ENCODE measurements at places on chromosomes 3 and 15.

DNA sequence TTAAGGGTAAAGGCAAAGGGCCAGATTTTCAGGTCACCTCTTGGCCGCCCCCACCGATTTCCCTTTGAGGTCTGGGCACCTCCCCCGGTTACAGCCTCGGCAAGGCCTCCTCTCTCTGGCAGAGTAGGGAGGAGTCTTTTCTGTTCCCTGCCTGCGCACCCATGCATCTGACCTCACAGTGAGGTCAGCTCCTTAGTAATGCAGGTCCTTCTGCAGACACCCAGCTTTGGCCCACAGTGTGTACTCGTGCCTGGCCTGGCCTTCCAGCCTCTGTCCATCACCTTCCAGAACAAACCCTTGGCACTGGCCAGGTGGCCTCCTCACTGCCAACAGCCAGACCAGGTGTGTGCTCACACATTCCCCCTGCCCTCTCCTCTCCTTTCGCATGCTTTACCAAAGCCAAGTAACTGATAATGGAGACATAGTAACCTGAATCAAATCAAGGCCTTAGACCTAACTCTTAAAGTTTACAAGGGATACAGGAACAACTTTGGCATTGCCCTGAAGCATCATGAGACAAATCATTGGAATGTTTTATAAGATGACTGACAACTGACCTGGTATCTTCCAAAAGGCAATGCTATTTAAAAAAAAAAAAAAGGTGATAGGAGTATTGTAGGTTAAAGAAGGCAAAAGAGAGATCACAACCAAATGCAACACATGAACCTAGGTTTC, 61.3 kb downstream of the CORO2B start:
- no peak for DNase-seq

GRCh38 chr3:99191186-99191585, 289.7 kb upstream of the DCBLD2 start:
- DNase-seq, result no peak

- DNase-seq, result no peak
Observed at GRCh38 chr3:187858041-187858440, 112.8 kb upstream of the BCL6 start.

- DNase-seq, result no peak
Observed at GRCh38 chr15:98937413-98938104, 70.0 kb downstream of the PGPEP1L start.

- DNase-seq, result no peak
Observed at GRCh38 chr3:69718866-69719586, 20.2 kb upstream of the MITF start.

DNA sequence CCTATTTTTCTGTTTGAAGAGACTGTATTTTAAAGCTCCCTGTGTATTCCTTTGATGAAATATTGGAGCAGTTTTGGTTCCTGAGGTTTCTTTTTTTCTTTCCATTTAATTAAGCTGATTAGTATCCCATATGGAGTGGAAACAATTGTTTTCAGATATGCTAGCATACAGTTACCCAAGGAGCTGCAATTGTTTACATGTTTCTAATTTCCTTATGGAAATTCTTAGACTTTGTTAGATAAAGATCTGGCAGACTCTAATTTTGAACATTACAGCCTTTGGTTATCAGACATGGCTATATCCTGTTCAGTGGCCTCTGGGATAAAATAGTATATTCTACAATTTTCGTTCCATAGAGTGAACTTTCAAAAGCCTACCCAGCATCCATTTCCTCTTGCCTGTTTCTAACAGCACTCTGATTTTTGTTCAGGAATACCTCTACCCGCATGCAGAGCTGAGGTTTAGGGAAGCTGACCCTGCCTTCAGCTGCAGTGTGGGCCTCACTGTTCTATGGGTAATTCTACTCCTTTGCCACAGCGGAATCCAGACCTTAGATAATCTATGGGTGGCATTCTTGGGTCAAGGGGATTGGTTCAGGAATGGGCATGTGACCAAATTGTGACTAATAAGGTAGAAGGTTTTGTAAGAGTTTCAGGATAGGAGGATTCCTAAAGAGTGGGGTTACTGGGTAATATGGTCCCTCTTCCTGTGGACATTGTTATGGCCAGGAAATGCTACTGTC, 161.1 kb upstream of the ANKRD28 start:
- DNase-seq, result peak; percentile 5

GRCh38 chr3:101038880-101039279, 45.7 kb upstream of the ABI3BP start:
- no peak for DNase-seq
